NCI-H510A (cell line): ENCODE measurements at places on chromosomes 7 and 10.

DNA sequence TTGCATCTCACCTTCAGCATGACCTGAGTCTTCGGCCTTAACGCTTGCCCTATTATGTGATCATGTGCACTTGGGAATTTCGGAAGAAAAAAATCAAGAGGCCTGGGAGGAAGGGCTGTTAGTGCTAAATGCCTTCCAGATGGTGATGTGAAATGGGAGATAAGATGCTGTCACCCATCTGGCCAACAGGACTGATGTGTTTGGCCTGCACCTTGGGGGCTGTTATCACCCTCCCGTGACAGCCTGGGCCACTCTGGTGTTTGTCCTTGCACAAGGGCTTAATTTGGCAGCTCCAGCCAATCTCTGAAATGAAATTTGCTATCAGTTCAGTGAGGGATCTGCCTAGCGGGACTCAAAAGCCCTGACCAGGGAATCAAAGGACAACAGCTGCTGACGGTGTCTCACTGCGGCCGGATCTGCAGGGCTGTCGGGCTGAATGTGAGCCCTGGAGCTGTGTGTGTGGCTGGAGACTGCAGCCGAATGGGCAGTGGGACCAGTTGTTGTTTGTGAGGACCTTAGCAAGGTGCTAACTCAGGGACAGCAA, 131.4 kb upstream of the BTBD16 start:
- DNase-seq: no peak

GRCh38 chr7:68423356-68423755, 1174.9 kb upstream of the AUTS2 start:
- no peak for DNase-seq

- DNase-seq: no peak
Observed at GRCh38 chr7:128928159-128928813, 9.4 kb upstream of the IRF5 start.

GRCh38 chr7:106914018-106914607, 49.0 kb downstream of the PIK3CG start:
- no peak for DNase-seq

- DNase-seq: no peak
Observed at GRCh38 chr7:142629588-142630260, 119.5 kb upstream of the PRSS1 start.

DNA sequence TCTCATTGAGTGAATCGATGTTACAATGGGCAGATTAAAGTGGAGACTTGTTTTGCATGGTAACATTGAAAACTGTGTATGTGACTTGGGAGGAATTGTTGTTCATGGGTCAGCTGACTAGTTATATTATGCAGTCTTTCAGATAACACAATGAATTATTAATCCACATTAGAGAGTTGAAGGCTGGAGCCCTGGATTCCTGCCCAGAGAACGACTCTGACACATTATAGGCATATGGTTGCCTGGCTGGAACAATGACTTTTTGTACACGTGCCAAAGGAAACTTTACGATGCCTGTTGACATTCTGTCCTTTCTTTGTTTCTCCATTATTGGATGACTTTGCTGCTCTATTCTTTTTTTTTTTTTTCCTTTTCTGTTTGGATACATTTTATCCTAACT, 52.3 kb upstream of the TMEM229A start:
- no peak for DNase-seq

- DNase-seq: no peak
Observed at GRCh38 chr10:7046615-7047014, 364.2 kb downstream of the SFMBT2 start.

- DNase-seq: no peak
Observed at GRCh38 chr7:149191851-149192250, 3.5 kb upstream of the ZNF282 start.

GRCh38 chr7:2572101-2572842, 13.5 kb downstream of the IQCE start:
- no peak for DNase-seq

DNA sequence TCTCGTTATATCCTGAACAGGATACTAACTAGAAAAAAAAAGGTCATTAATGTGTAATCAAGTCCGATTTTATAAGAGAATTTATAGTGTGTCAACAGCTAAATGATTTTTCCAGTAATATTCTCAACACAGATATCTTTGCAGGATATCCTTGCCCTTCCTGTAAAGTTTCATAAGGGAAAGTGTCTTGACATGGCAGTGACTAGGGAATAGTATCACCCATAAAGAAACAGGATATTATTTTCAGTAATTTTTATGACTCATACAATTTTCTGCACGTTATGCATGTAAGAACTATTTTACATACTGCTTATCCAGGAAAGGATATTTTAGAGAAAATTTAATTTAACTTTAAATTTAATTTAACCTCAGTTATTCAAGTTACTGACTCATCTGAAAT, 19.5 kb upstream of the PNLIP start:
- DNase-seq: no peak

DNA sequence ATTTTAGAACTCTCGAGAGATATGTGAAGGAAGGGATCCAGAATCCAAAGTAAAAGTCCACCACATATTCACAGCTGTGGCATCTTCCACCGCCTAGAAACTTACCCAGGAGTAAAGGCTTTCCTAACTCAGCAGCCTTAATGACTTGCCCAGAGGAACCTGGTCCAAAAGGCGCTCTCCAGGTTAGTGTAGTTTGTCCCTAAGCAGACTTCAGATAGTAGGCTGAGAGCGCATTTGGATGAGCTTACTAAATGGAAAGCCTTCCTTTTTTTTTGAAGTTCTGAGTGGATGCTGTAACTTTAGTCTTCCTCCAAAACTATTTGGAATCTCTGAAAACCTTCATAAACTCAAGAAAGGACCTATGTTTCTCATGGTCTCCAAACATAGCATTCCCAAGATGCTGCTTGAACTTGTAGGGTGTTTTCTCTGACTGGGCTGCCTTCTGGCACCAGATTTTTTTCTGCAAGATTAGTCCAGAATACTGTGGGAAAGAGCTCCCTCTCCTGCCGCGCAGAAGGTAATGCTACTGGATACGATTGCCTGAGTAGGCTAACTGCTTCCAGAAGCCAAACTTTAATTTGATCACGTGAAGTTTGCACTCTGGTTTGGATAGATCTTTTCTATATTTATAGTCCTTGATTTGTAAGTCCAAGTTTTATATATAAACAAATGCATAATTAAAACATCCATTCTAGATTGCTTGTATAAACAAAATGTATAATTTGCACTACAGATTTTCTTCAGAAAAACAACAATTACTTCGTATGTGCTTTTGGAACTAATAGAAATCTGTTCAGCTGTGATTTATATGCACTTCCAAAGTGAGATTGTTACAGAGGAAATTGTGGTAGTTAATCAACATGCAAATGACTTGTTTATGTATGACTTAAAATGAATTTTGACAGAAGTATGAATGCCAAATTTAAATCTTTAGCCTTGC, 19.6 kb upstream of the GPR37 start:
- no peak for DNase-seq

GRCh38 chr7:66239467-66239856, 34.3 kb downstream of the TPST1 start:
- no peak for DNase-seq

GRCh38 chr7:150903606-150904005, 51.3 kb downstream of the AOC1 start:
- no peak for DNase-seq

DNA sequence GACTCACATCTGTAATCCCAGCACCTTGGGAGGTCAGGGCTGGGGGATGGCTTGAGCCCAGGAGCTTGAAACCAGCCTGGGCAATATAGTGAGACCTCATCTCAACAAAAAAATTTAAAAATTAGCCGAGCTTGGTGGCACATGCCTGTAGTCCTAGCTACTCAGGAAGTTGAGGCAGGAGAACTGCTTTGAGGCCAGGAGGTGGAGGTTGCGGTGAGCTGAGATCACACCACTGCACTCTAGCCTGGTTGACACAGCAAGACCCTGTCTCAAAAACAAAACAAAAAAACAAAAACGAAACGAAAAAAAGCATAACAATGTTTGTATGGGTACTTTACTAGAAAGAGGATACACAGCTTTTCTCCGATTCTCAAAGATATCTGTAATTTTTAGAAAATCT, 31.8 kb downstream of the WNT16 start:
- no peak for DNase-seq

DNA sequence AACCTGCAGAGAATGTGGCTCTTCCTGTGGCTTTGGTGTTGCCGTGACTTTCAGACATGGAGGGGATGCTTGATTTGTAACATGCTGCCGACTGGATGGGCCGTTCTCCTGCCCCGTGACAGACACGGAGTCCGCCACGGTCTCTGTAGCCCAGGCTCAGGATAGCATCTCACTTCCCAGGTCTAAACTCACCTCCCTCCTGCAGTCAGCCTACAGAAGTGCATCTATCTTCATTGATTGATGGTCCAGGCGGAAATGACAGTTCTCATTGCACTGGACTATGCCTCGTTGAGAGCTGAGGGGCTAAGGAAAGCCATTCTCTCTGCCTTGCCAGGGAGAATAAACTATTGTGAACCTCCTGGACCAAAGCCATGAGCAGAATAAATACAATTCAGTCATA, 77.5 kb downstream of the CHN2 start:
- DNase-seq: no peak

DNA sequence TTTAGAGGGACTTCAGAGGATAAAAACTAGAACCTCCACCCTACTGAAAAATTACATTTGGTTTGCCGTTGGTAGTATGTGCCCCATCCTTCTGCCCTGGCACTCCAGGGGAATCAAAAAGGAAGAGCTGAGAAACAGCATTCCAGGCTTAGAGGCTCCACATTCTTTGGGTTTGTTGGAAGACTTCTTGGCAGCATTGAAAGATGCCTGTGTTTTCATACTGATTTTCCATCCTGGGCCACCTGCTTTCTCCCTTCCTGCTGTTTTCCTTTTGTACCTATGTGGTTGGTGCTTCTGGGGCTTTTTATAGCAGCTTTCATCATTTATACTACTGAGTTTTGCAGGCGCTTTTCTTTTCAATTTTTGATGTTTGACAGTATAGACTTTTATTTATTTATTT, 61.7 kb downstream of the AUTS2 start:
- no peak for DNase-seq

- no peak for DNase-seq
Observed at GRCh38 chr7:6155596-6155995, 116.8 kb downstream of the CYTH3 start.

DNA sequence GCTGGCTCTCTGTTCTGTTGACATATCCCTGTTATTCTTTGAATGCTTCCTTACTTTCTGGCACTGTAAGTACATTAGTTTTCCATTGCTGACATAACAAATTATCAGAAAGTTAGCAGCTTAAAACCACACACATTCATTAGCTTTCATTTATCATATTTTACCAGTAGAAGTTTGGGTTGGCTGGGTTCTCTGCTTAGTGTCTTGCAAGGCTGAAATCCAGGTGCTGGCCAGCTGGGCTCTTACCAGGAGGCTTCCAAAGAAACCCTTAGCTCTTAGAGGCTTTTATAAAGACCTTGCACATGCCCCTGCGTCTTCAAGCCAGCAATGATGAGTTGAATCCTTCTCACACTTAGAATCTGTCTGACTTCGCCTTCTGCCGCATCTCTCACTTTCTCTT, 160.6 kb downstream of the MLLT10 start:
- DNase-seq: no peak

- DNase-seq: no peak
Observed at GRCh38 chr7:55483046-55483445, 89.3 kb downstream of the VOPP1 start.

- no peak for DNase-seq
Observed at GRCh38 chr7:29975561-29975960, 14.0 kb downstream of the SCRN1 start.

DNA sequence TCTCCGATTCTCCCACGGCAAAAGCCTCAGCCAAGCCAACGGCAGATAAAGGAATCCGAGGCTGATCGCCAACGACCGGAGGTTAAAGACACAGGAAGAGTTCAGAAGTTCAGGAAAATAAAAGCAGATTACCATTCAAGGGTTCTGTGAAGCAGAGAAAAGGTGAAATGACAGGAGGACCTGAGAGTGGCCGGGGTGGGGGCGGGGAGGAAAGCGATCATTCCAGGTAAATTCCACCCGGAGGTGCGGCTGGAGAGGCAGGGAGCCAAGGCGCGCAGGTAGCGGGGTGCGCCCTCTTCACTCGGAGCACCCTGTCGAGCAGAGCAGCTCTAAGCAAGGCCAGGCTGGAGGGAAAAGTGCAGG, 35.3 kb upstream of the SEPHS1 start:
- DNase-seq: no peak

GRCh38 chr7:78576236-78576635, 777.7 kb downstream of the PHTF2 start:
- no peak for DNase-seq

- DNase-seq: no peak
Observed at GRCh38 chr10:7563770-7564169, 103.0 kb downstream of the ITIH5 start.

GRCh38 chr10:132783940-132784865, 1.7 kb downstream of the NKX6-2 start:
- DNase-seq: no peak

GRCh38 chr7:108000875-108001763, 1.8 kb downstream of the LAMB1 start:
- DNase-seq: no peak

- no peak for DNase-seq
Observed at GRCh38 chr10:124688386-124688785, 55.8 kb downstream of the FAM53B start.

DNA sequence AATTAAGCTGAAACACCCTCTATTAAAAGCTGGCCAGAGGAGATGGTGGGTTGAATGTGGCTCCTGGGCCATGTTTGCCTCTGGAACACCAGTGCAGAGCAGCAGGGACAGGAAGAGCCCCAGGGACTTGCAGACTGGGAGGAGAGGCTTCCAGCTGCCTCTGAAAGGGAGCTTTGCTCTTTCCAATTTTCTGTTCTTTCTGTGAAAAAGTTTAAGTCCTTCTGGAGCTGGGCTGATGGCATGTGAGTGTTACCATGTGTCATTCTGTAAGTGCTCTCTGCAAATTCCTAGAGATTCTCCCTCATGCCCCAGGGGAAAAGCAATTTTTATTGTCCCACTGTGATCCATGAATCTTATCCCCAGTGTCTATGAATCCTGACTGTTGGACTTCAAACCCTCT, 112.8 kb upstream of the LANCL2 start:
- DNase-seq: no peak

DNA sequence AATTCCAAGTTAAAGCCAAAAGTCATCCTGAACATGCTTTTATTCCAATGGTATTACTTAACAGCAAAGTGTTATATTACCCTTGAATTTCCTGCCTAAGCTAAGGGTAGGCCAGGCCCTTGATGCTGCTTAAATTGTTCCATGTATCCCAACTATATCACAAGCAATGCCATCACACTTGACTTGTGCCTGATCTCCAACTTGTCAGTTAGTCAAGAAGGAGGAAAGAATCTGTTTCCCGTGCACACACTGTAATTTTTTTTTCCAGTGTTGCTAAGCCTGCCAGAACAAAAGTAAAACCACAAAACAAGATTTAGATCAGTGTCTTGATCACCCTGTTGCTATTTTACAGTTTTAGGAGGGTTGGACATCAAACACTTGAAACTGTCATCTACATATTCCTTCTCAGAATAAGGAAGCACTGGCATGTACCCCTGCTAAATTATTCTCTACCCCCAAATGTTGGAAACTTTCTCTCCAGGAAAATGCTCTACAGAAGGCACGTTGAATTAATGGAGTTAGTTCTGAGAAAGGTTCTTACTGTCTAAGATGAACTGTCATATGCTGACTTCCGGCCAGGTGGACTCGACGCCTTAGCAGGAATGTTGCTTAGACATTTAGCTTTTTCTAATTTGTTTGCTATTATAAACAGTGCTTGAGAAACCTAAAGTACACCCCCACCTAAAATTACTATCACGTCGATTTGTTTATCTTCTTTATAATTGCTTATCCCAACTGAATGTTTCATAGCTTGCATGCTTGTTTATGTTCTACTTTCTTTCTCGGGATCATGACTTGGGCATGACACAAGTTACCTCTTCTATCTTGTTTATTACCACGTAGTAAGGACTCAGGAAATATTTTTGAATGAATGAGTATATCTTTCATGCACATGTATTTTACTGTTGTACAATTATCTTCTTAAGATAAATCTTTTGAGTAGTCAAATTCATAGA, 105.5 kb upstream of the ZNF438 start:
- DNase-seq: no peak
